Osteocyte (in vitro differentiated cells): ENCODE measurements at places on chromosomes 5 and 9. TPM values are rescaled to one million over a fixed set of nuclear protein-coding genes. Genes with fewer than 3 reads are reported as not detected.

Gene ORM2
- total RNA-seq = not detected in 2 replicates

- peak overlapping the region; percentile 30 for H3K4me3 ChIP-seq
- no peaks in the 10 kb centered on the region for H3K27me3 ChIP-seq
- H3K36me3 ChIP-seq = no peaks in the 10 kb centered on the region
- H3K27ac ChIP-seq = peak overlapping the region; percentile 69
Measured at GRCh38 chr5:100595152-100595811, 60.1 kb downstream of the FAM174A start.

- no peak for DNase-seq
- H3K4me1 ChIP-seq = peaks cover 11% of the 10 kb centered on the region
- peaks cover 39% of the 10 kb centered on the region for H3K36me3 ChIP-seq
- H3K27ac ChIP-seq = no peak overlapping the region
Measured at GRCh38 chr9:92463984-92464383, 18.3 kb downstream of the ASPN start.

Gene MEGF10
- 39.8 and 41.0 TPM in 2 replicates for total RNA-seq

DNA sequence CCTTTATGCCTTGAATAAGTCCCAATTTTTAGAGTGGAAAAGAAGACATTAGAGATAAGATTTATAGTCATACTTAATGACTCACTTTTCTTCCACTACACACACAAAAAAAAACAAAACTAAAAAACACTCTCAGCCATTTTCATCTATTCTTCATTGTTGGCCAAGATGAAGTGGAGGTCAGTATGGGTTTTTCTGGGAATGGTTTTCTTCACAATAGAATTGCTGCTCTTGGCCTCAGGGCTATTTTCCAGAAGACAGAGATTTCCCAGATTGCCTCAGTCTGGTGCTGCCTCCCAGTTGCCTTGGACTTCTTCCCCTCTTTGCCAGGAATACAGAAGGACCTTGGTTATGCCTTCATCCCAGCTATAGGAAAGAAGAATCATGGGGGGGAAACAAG, 463.7 kb downstream of the TMEM232 start:
- peaks cover 20% of the 10 kb centered on the region for H3K4me1 ChIP-seq
- H3K4me3 ChIP-seq = no peak overlapping the region
- no peak overlapping the region for H3K27ac ChIP-seq
